ENCODE measurements at places on chromosomes 7 and 10. TPM values are rescaled to one million over a fixed set of nuclear protein-coding genes. Genes with fewer than 3 reads are reported as not detected.

Gene KLLN
- 1.2 TPM for total RNA-seq

Gene EIF5AL1
- 0.67 TPM for total RNA-seq

Gene ABCA13
- total RNA-seq = 3.4 TPM

Gene PTPN20
- 8.5 TPM for total RNA-seq

DNA sequence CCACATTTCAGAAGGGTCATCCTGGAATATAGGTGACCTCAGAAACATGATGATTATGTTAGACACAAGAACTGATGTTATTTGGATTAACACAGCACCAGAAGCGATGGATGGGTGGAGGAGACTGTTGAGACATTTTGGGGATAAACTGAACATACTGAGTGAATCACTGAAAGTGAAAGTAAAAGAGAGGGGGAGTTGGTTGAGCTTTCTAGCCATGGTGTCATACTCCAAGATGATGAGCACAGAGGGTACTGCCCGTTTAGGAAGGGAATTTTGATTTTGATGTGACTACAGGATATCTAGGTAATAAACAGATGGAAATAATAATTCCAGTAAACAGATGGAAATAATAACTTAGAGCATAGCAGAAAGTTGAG is 248.0 kb upstream of the NPY start:
- no peak for DNase-seq

Gene SPDYE16
- total RNA-seq = not detected

DNA sequence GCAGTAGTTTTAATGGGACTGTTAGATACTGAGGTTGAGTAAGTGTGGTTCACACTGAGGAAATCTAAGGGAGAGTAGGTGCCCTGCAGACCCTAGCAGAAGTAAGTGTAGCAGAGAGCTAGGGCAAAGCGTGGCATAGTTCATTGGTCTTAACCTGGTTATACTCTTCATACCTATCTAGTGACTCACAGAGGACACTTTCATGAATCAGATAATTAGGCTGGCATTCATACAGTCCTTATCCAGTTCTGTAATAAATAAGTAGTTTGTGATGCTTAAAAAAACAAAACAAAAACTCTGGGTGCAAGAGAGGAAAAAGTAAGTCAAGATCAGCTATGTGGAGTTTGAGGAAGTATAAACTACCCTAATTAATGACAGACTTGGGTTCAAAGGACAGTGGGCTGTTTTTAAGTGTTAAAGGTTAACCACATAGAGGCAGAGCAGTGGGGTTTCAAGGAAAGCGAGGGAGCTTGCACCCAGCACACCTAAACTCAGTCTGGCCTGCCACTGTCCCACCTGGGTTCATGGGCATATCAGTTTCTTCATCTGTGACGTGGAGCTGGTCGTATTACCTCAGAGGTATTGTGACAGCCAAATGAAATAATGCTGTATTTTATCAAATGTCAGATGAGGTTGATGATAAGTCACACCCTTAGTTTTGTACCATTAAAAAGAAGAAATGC is 27.1 kb downstream of the LMTK2 start:
- DNase-seq = peak; percentile 68

GRCh38 chr10:124004663-124005004 is 88.8 kb downstream of the CHST15 start:
- no peak for DNase-seq

Gene CPN1
- total RNA-seq = not detected

GRCh38 chr7:14184292-14184864 is 194.9 kb upstream of the ETV1 start:
- DNase-seq = no peak

DNA sequence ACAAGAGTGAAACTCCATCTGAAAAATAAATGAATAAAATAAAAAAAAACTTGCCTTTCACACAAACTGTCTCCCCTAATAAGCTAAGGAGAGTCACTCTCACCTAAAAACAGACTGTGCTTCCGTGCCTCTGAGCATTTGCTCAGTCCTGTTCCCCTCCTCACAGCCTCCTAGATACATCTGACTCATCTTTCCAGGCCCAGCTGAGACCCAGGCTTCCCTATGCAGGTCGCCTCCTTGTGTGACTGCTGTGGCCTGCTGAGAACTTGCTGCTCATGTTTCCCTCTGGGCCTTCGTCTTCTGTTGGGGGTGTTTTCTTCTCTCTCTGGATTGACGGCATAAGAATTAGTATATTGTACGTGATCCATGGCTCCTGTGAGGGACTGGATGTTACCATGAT is 777.7 kb downstream of the LRMDA start:
- no peak for DNase-seq

Gene ZNF282
- total RNA-seq = 38.0 TPM

- DNase-seq = peak; percentile 22
Observed at GRCh38 chr7:142153400-142153799, 41.9 kb downstream of the MGAM2 start.

GRCh38 chr7:150388709-150389531 is 9.8 kb downstream of the ZNF775 start:
- no peak for DNase-seq

Gene GIMAP2
- 1.3 TPM for total RNA-seq

DNA sequence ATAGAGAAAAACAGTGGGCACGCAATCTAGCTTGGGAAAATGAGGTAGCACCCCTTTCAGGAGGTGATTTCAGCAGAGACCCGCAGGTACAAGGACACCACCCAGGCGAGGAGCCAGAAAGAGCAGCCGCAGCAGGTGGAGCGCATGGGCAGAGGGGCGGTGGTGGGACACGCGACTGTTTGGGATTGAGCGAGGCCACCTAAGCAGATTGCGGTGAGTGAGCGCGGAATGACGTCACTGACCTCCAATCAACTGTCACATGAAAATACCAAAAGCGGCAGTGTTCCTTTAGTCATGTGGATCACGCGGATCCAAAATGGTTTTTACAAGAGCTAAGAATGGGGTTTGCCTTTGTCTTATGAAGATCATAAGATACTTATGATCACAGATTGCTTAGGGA is 40.2 kb upstream of the SLC26A3 start:
- no peak for DNase-seq

DNA sequence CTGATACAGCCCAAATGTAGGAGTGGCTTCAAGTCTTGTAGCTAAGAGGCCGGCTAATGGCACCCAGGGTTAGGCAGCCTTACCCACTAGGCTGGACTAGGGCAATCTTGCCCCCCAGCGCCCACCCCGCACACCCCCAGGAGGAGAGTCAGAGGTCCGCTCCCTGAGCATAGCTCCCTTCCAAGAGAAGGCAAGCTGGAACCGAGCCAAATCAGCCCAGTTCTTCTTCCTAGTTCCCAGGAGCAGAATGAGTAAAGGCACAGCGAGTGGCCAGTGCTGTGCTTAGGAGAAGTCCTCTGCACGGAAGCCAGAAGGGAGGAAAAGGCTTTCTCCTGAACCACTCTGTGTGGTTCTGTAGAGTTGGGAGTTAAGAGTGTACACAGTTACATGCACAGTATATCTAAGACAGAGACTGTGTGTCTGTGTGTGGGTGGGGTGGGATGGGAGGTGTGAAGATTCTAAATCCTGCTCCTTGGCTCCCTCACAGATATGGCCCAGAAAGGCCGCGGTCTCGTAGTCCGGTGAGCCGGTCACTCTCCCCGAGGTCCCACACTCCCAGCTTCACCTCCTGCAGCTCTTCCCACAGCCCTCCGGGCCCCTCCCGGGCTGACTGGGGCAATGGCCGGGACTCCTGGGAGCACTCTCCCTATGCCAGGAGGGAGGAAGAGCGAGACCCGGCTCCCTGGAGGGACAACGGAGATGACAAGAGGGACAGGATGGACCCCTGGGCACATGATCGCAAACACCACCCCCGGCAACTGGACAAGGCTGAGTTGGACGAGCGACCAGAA is 59.7 kb upstream of the PDCD4 start:
- no peak for DNase-seq

Gene ACBD7
- 0.33 TPM for total RNA-seq

Gene ANKRD1
- total RNA-seq = not detected

Gene PLXNA4
- under 0.01 TPM for total RNA-seq

Gene ZNF107
- total RNA-seq = 4.6 TPM

DNA sequence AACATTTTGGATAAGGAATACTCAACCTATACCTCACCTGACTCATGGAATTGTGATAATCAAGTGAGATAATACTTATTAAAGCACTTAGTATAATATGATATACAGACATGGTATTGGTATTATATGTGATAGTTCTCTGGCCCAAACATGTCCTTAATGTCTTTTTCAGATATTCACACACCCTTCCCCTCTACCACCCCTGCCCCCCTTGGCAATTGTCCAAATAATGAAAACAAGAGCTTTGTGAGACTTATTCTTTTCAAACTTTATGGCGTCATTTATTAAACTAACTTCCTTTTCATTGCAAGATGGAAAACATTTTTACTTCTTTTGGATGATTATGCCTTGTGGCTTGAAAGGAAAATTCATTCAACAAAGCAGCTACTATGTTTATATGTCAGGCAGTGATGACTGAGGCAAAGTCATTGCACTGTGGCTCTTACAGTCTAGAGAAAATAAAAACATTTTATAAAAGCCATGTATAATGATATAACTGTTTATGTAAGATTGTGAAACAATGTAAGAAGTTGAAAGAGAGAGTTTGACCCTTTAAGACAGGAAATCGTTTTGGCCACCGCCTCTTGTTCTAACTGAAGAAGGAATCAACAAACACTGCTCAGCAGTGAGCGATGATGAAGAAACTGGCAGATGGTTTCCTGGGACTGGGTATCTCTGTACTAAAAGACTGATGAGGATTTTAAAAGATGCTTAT is 27.4 kb downstream of the MINPP1 start:
- DNase-seq = no peak

DNA sequence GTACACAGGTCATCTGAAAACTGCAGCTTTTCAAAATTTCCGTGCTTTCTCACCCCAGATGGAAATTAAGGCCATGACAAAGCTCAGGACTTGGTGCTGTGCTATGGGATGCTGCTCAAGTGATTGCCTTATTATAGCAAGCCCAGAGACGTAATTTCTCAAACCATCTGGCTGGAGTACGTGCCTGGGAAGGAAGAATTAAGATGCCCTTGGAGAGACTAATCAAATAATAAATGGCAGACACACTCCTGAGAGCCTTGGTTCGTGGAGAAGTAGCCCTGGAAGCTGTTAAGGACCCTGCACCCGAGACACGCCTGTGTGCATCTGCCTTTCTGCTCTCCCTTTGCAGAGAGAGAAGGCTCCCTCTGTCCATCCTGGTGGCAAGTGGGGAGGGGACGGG is 38.3 kb upstream of the PRLHR start:
- DNase-seq = no peak

- peak; percentile 77 for DNase-seq
Observed at GRCh38 chr7:31938650-31939049, 131.6 kb downstream of the PDE1C start.

Gene UTF1
- total RNA-seq = not detected

Gene PRSS37
- total RNA-seq = not detected

Measured in mammary epithelial cell (primary cell).